ENCODE measurements at places on chromosomes 12 and 14.

- no peak for DNase-seq
Observed at GRCh38 chr12:115467531-115467930, 783.6 kb upstream of the TBX3 start.

DNA sequence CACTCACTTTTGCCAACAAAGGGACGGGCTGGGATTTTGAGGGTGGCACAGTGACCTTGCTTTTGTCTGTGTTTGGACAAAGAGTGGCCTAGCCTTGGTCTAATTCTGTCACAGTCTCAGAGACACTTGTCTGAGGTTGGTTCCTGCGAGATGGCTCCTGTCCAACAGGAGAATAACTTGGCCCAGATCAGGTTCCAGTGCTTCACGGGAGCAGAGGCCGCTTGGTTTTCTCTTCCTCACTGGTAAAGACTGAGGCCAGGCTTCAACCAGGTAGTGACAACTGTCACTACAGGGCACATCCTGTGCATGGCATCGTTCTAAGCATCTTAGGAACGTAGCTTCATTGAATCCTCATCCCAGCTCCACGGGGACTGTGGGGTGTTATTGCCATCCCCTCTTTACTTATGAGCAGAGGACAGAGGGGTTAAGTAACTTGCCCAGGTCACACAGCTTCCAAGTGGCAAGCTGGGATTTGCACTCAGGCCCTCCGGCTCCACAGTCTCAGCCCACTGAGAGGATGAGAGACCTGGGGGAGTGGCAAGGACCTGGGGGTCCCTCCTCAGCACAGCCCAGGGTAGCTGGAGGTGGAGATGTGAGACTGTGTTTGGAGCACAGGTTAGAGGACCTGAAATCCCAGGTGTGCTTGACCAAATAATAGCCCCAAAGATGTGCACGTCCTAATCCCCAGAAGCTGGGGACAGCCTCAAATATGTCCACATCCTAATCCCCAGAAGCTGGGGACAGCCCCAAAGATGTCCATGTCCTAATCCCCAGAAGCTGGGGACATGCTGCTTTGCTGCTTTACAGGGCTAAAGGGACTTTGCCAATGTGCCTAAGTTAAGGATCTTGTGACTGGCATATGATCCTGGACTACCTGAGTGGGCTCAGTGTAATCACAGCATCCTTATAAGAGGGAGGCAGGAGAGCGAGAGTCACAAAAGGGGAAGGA is 179.2 kb upstream of the RTL1 start:
- DNase-seq, result no peak

DNA sequence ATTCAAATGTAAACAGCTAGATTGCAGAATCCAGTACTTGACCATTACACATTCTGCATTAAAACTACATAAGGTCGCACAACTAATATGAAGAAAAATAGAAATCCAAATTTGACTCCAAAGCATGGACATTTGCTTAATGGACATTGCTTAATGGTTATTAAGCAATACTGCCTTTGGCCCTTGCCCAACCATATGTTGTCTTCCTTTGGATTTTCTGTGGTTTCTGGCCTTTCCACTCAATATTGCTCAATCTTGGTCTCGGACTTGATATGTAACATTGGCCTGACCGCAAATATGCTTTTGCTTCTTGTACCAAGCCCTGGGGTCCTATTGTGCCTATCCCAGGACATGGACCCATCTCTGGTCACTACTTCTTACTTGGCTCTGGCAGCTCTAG is 67.2 kb downstream of the PTPRR start:
- DNase-seq, result no peak

DNA sequence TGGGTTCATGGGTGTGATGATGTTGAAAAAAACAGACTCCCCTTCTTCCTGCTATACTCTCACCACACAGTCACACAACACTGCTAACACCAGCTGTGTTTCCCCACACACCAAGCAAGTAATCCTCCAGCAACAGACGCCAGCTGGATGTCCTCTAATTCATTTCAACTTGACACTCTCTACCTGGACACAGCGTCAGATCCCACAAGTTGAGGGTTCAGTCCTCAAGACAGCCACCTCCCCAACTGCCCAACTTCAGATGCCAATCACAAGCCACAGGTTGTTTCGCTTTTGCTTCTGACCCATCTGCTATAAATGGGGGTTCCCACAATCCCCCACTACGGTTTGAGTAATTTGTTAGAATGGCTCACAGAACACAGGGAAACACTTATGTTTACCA is 49.3 kb downstream of the TMEM30B start:
- DNase-seq, result no peak

GRCh38 chr14:76755610-76756370 is 5.5 kb upstream of the VASH1 start:
- no peak for DNase-seq

DNA sequence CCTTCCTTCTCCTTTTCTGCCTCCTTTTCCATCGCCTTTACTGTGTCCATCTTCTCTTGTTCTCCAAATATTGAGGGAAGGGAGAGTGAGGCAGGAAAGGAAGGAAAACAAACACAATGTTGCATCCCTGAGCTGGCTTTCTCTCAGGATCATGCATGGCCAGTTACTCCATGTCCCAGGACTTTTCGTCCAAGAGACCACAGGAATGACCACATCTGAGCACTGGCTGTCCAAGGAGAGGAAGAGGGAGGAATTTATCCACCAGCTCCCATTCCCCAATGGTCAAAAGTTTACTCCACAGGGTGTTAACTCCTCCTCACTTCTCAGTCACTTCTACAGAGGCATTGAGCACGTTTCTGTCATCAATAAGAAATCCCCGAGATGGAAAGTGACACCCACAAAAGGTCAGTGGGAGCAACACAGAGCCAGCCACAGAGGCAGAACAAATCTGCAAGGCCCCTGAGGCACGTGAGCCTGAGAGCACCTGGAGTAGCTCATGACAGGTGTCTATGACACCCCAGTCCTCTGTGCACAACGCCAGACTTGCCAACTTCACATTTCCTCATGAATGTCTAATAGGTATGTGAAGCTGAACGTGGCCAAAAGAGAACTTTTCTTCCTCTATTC is 177.3 kb upstream of the NUDT4 start:
- no peak for DNase-seq

DNA sequence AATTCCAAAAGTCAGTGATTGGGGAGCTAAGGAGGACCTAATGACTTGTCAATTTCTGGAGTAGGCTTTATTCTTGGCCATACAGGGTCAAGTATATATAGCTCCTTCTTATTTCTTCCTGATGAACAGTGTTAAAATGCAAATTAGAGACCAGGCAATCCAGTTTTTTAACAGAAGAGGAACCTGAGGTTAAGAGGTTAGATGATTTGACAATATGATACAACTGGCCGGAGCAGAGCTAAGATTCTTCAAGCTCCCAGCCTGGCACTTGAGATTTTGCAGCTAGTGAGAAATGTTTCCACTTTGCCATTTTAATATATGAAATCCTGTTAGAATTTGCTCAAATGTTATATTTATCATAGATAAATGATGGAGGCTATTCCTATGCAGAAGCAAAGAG is 204.0 kb downstream of the SSPN start:
- DNase-seq, result no peak

DNA sequence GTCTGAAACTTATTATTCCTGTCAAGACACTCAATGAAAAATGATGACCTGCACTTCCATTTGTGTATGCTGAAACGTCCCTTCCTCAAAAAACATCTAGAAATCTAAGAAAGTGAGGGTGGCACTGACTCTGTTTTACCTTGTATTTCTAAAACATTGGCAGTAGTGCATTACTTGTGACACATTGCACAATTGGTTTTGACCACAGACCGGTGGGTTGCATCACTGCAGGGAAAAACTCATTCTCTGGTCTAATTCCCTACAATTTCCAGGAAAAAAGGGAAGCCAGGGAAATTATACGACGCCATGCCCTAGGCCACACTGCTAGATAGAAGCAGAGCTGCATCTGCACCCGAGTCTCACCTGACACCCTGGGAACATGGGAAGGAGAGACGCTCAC is 156.7 kb downstream of the NTF3 start:
- DNase-seq, result no peak

DNA sequence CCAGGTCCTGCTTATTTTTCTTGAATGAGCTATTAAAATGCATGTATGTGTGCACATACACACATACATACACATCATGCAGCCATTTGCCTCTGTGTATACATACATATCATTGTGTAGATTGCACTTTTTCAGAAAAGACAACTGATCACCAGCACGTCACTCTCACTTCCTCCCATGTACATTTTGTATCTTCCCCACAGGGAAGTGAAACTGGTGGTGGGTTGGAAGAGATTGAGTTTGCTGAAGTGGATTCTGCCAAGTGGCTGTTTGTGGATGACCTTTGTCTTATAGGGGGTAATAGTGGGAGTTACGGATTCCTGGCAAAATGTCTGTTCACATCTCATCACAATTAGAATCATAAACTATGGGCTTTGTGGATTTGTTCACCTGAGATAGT is 448.6 kb downstream of the RAD51B start:
- DNase-seq, result no peak

DNA sequence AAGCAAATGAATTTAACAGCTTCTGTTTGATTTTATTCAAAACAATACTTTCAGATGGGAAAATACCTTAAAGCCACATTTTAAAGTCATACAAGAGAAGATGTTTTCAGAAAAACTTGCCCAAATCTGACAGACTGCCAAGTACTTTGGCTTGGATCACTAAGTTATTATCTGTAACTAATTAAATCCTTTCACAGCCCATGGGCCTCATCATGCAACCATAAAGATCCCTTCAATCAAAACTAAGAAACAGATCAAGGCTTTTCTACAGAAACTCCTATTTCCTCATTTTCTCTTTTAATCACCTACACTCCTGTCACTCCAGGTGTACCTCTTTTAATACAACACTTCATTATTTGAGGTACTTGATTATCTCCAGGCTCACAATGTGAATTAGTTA is 28.1 kb downstream of the BLTP3B start:
- no peak for DNase-seq

DNA sequence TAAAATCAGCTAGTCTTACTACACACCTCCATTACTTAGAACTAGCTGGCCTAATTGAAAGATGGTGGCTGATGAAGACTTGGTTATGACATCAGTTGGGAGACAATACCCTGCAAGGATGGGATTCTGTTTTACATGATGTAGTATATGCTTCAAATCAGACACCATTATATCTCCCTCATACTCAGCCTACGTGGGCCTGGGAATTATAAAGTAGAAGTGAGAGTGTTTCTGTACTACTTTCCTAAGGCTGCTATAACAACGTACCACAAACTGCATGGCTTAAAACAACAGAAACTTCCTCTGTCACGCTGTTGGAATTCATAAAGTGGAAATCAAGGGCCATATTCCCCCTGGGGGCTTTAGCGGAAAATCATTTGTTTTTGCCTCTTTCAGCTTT is 190.4 kb downstream of the PAH start:
- no peak for DNase-seq

GRCh38 chr12:121774968-121775474 is 18.5 kb downstream of the RHOF start:
- DNase-seq, result no peak

DNA sequence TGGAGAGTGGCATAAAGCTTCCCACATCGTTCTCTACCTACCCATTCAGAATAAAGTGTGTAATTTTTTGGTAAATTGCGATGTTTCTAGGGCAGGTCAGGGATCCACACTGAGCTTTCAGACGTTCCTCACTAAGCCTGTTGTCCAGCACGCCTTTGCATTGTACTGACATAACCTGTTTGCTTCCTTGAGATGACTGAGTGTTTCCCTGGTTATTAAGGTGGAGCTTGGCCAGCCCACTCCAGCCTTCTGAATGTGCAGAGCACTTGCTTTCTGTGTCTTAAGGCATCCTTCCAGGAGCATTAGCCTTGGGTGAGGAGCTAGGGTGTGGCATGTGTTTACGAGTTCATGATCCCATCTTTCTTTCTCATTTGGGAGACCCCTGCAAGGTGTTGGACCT is 96.4 kb downstream of the TMEM260 start:
- DNase-seq, result no peak

GRCh38 chr12:1781772-1782171 is 38.6 kb upstream of the LRTM2 start:
- no peak for DNase-seq

DNA sequence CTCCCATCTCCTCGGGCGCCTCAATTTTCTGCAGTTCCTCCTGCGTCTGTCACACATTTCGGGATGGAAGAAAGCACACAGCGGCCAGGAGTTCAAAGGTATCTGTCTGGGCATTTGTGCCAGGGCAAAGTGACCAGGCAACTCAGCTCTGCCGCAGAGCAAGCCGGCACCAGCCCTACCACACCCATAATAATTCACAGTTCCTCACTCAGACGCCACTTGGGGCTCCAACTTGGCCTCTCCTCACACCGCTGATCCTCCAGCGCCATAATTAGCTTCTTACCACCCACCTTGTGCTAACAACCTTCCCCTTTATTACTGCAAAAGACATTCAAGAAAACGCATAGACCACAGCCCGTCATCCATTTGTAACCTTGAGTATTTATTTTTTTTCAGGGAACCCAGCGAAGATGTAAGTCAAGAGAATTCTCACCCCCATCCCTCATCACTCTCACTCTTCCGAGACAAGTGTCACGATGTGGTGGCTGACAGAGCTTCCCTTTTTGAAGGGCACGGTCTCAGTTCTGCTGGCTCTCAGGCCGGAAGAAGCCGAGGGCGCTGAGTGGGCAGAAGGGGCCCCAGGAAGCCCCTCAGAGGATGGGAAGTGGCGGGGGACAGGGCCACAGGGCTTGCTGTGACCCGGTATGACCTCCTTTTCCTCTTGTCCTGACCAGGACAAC is 25.2 kb upstream of the NCOR2 start:
- DNase-seq, result no peak

DNA sequence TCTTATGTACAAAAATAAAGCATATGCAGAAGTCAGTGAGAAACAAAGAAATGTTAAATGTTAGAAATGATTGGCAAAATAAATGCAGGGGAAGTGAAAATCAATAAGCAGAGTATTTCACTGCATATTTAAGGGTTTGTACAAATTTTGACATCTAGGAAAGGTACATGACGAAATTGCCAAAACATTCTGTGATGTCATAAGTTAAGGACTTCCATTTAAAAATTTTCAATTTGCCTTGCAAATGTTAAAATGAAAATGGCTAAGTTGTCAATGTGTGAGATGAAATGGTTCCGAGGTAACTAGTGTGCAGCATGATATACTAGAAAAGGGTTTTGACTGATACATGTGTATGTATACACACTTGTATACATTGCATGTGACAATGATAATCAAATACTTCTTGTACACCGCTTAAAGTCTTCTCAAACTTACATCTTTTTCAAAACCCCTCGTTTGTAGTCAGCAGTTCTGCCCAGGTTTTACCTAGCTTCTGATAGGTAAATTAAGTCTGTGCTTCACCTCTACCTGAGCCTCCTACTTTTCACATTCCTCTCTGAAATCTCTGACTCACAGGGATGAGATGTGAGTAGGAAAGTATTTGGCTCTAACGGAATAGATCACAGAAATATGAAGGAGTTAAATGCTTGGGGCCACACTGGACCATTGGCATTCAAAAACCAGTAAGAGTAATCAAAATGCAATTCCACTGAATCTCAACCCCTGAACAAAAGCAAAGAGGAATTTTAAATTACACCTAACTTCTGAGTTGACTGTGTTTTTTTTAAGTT is 442.4 kb upstream of the FOXG1 start:
- DNase-seq, result no peak

- no peak for DNase-seq
Observed at GRCh38 chr12:48219631-48220030, 16.5 kb upstream of the OR10AD1 start.

GRCh38 chr12:127162902-127163301 is 1104.1 kb upstream of the TMEM132C start:
- peak; percentile 16 for DNase-seq

- no peak for DNase-seq
Observed at GRCh38 chr12:46677749-46678148, 148.0 kb downstream of the SLC38A4 start.

Data from stimulated activated CD4-positive, alpha-beta T cell treated with anti-CD3 and anti-CD28 coated beads, Interleukin-4, amount 100 ng/mL, for 1 hour (primary cell).